ENCODE measurements at places on chromosomes 4 and X.

DNA sequence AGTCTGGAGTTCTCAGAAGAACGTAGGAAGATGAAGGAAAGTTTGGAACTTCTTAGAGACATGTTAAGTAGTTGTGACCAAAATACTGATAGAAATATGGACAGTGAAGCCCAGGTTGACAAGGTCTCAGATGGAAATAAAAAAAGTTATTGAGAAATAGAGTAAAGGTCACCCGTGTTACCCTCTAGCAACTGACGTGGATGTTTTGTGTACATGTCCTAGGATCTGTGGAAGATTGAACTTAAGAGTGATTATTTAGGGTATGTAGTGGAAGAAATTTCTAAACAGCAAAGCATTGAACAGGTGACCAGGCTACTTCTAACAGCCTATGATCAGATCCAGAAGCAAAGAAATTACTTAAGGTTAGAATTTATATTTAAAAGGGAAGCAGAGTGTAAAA, 1020.4 kb downstream of the FSTL5 start:
- DNase-seq = no peak

GRCh38 chr4:110071466-110071865, 126.9 kb downstream of the ELOVL6 start:
- DNase-seq = no peak

- no peak for DNase-seq
Measured at GRCh38 chrX:103847174-103847870, 15.3 kb upstream of the RAB9B start.

DNA sequence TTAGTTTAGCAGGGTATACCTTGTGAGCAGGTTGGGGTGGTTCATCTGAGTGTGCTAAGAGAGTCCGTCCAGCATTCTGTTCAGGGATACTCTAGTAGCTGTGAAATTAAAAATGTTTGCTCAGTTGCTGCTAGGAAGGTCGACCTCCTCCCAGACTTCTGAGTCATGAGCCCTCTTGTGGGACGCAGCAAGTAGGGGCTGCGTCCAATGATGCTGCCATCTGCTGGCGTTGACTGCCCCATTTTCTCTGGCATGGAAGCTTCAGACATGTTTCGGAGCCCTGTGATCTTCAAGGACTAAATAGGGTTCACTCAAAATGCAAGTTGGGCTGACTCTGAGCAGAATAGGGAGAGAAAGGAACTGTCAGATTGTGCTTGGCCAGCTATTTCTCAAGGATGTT, 201.0 kb upstream of the ARSJ start:
- DNase-seq = no peak

DNA sequence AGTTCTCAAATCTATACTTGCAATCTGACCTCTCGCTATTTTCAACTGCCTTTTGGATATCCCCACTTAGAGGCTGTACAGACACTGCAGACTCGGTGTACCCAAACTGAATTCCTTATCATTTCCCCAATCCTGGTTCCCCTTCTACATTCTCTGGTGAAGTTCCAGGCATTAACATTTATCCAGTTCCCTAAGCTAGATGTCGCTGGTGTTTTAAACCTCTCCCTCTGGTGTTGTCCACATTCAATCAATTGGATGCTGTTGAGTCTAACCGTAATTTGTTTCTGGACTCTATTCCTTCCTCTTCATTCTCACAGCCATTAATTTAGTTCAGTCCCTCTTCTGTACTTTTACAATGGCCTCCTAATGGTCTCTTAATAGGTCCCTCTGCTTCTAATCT, 7.2 kb upstream of the STK26 start:
- peak; percentile 18 for DNase-seq

DNA sequence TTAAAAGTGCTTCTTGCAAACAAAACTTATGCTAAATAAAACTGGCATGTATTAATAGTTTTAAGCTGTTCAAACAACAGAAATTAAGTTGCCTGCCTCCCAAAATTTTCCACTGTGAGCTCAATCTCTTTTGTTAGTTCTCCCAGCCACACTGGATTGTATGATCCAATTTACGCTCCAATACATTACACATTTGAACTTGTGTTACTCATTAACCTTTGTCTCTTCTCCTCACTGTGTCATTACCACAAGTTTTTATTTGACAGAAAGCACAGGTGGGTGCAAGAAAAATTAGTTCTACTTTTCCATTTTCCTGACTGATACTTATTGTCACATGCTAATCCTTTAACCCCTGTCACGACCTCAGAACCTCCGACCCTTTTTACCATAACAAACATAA, 55.5 kb downstream of the SHISA3 start:
- no peak for DNase-seq

DNA sequence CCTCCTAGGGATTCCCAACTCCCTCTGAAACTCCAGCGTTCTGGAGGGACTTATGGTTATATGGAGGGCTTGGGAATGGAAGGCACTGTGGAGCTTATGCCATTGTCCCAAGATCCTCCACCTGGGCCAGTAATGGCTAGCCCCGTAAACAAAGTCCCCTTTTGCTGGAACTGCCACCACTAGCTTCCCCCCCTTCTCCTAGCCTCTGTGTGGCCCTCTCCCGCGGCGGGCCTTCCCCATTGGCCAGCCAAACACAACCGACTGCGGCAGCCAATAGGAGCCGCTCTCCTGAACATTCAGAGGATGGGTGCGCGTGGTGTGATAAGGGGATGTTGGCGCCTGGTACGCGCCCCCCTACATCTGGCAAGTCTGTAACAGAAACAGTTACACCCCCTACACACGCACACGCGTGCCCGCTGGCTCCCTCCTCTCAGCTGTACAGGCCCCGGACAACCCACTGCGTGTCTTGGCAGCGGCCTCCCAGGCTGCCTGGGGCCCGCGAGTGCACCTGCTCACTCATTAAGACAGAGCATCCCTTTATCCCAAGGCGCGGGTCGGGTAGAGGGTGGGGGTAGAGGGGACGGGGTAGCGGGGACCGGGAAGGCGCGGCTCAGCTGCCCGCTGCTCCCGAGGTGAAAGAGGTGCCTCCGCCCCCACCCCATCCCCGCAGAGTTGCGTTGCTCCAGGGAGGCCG, 863 bp upstream of the RAB33A start:
- peak; percentile 76 for DNase-seq

DNA sequence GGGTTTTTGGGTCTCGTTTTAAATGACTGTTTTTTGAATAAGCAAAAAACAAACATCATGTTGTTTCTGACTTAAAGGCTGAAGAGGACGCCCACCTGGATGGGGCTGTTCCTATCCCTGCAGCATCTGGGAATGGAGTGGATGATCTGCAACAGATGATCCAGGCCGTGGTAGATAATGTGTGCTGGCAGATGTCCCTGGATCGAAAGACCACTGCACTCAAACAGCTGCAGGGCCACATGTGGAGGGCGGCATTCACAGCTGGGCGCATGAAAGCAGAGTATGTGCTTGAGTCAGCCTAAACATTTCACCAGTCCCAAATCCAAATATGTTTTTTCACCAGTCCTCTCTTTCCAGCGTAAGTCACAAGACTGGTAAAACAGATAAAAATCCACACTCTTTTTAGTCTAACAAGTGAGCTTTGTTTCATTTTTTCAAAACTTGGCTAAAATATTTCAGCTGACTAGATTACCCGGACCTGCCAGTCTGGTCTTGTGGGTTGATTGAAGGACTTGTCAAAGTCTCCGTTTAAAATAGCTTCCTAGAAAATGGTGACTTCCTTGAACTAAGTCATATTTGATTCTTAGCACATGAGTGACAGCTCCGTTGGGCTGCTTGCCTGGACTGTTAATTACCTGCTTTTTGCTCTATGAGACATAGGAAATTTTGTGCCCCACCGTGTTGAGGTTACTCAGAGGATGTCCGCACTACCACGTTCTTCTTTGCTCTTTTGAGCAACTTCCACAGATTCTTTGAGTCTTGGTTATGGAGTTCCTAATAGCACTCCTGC, 20.8 kb downstream of the ENOPH1 start:
- no peak for DNase-seq

GRCh38 chr4:141635736-141636081, 674 bp upstream of the IL15 start:
- no peak for DNase-seq

- DNase-seq = no peak
Measured at GRCh38 chr4:1487761-1488160, 81.5 kb upstream of the NKX1-1 start.

- no peak for DNase-seq
Measured at GRCh38 chr4:149572716-149573115, 242.9 kb downstream of the IQCM start.

DNA sequence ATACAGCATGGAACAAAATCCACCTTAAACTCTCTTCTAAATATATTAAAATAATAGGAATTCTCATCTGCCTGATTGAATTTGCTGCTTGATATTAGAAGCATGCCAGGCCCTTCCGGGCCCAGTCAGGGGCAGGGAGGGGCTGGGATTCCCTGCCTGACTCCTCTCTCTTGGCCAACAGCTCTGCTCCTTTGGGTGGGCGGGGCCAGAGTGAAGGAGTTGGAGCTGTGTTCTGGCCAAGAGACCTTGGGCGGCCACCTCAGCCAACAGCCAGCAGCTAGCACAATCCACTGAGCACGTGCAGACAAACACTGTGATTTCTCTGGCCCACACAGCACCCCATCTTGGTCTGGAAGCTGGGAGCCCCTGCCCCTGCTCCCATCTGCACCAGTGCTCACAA, 140.3 kb downstream of the PJA1 start:
- no peak for DNase-seq

DNA sequence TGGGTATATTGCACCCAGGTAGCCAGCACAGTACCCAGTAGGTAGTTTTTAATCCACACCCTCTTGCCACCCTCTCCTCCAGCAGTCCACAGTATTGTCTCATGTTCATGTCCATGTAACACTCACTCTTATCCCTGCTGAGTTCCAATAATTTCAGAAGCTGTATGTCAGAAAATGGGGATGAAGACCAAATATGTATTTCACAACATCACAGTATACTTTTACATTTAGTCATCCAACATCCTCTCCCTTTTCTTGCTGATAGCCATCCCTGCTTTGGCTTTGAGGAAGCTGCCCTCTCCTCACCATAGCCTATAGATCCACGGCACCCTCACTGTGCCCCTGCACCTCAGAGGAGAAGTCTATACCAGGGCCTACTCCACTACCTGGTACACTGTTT, 126.0 kb upstream of the LDB2 start:
- no peak for DNase-seq

DNA sequence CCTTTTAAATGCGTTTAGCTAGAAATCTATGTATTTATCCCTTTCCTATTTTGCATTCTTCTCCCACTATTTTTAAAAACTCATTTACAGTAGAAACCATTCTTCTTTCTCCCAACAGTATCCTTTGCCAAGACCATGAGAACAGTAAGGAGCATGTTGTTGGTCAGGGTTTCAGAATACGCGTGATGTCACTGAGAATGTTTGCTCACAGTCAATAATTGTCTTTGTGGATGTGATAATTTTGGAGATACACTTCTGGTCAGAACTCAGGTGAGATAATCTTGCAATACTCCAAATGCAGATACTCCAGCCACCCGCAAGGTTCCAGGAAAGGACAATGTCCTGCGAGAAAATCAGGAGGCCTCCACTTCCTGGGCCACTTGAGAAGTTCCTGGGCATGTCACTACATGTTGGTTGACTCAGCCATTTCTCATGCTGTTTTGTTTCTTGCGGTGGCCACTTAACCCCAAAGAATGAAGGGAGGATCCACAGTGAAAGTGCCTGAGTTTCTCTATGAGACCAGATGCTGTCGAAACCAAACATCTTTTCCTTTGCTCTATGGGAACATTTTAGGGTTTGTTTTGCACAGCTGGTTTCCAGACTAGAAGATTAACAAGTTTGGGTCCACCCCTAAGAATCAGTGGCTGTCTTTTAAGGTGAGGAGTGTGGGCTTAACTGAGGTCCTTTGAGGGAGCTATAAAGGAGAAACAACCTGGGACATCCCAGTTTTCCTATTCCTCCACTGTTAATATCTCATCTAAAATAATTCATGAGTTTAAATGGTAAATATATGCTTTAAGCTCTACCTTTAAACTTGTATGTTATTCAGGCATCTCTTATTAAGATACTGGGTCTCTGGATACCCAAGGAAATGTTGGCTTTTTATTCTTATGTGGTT, 116.0 kb downstream of the SOWAHB start:
- DNase-seq = peak; percentile 90

- DNase-seq = no peak
Measured at GRCh38 chrX:40524423-40524822, 56.3 kb upstream of the ATP6AP2 start.

- DNase-seq = peak; percentile 15
Measured at GRCh38 chr4:166169111-166169510, 296.1 kb downstream of the TLL1 start.

GRCh38 chr4:67684839-67685531, 16.0 kb downstream of the UBA6 start:
- DNase-seq = peak; percentile 17

- DNase-seq = no peak
Measured at GRCh38 chr4:40912460-40913184, 162.9 kb downstream of the NSUN7 start.

DNA sequence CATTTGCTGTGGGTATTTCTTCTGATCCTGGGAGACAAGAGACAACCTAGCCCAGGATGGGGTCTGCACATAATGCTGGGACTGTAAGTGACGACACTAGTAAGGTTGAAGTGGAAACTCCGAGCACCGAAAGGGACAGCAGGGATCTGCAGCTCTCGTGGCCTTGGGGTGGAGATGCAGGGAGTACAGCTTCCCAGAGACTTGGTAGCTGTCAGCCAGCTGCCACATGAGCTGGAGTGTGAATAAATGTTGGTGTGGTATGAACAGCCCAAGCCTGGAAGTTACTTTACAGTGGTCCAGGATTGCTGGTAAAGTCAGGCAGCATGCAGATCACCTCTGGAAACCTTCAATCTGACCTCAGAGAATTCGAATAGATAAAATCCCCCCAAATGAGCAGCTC, 97.6 kb downstream of the FAM193A start:
- no peak for DNase-seq

GRCh38 chr4:94536649-94537469, 85.1 kb downstream of the PDLIM5 start:
- no peak for DNase-seq

DNA sequence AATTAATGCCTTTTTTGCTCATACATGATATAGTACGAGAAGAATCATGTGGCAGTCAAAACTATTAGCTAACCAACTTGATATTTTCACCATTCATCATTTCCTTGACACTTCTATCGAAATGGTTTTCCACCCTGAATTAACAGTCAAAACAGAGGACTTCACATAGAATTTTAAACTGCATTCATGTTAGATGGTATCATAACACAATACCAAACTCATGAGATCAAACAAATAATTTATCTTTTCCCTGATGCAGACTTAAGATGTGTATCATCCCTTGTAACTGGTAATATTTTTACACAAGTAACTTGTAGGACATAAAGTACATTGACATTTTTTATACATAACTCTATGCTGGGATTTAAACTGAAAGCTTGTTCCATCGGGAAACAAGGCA, 18.2 kb upstream of the ANTXR2 start:
- DNase-seq = no peak

DNA sequence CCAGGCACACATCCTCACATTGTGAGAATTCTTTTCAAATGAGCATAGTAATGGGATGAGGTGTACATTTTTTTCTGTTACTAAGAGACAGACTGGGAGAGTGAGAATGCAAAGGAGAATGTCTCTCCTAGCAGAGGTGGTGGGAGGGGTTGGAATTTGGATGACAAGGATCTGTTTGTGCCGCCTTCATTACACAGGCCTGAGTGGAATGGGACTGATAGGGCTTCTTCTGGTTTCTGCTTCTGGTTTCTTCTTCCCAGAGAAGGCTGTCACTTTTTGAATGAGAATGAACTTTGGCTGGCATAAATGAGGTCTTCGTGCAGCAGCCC, 55.4 kb downstream of the C4orf51 start:
- no peak for DNase-seq

- DNase-seq = no peak
Measured at GRCh38 chr4:52966172-52966571, 104.1 kb downstream of the RASL11B start.
